ENCODE measurements at places on chromosomes 12 and 14.

DNA sequence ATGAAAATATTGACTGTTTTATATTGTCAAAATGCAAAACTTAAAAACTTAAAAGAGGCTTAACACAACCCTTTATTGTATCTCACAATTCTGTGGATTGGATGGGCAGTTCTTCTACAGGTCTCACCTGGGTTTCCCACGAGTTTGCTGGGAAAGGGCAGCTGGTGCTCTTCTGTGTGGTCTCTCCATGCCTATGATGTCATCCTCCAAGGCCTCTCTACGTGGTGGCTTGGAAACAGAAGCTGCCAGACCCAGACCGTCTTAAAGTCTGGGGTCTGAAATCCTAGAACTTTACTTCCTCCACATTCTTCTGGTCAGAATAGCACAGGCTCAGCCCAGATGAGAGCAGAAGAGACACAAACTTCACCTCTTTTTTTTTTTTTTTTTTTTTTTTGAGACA, 36.5 kb upstream of the KICS2 start:
- no peak for DNase-seq

GRCh38 chr12:27969624-27970400, 2.7 kb downstream of the PTHLH start:
- peak; percentile 50 for DNase-seq

GRCh38 chr14:76328457-76329137, 47.3 kb upstream of the ESRRB start:
- no peak for DNase-seq

- peak; percentile 8 for DNase-seq
Observed at GRCh38 chr12:24560192-24560775, 388.6 kb downstream of the BCAT1 start.

DNA sequence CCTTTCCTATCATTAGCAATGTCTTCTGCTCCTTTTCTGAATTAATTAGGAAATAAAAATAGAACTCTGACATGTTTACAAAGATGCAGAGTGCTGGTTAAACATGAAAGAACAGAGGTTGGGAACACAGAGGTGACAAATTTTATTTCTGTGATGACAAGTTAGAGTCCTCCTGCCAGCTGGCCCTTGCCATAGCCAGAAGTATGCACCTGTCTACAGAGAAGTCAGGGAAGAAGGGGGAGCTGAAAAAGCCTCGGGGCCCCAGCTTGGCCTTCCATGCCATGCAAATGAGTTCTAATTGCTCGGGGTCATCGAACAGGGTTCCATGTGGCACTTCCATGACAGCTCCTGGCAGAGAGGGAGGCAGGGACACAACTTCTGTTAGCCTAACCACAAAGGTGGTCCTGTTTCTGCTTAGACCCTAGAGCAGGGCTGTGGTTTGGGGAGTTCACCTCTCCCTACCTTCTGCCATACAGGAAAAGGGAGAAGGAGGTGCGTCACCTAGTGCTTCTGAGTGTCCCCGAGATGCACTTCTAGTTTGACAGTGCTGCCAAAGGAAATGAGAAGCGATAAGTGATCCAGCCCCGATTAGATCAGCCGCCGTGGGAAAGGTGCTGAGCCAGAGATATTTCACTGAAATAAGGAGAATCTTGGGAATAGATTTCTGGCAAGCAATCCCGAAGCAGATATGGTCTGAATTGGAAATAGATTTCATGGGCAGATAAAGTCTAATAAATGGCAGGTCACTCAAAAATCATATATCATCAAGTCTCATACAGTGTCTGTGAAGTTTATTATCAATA, 155.8 kb upstream of the FOXN3 start:
- no peak for DNase-seq

DNA sequence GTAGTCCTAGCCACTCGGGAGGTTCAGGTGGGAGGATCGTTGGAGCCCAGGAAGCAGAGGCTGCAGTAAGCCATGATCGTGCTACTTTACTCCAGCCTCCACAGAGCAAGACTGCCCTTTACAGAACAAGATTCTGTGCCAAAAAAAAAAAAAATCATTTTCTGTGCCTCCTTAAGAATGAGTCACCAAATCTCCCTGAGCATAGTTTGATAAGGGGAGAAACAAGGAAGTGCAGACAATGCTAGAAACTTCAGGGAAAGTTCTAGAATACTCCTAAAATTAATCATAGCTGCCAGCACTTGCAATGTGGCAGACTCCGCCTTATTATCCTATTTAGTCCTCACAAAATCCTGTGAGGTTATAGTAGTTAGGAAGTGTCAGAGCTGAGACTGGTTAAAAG, 74.5 kb downstream of the KCNK10 start:
- peak; percentile 11 for DNase-seq

Data from EH (cell line).